K562 (cell line): ENCODE measurements at places on chromosomes 6 and 20. TPM values are rescaled to one million over a fixed set of nuclear protein-coding genes. Genes with fewer than 3 reads are reported as not detected.

DNA sequence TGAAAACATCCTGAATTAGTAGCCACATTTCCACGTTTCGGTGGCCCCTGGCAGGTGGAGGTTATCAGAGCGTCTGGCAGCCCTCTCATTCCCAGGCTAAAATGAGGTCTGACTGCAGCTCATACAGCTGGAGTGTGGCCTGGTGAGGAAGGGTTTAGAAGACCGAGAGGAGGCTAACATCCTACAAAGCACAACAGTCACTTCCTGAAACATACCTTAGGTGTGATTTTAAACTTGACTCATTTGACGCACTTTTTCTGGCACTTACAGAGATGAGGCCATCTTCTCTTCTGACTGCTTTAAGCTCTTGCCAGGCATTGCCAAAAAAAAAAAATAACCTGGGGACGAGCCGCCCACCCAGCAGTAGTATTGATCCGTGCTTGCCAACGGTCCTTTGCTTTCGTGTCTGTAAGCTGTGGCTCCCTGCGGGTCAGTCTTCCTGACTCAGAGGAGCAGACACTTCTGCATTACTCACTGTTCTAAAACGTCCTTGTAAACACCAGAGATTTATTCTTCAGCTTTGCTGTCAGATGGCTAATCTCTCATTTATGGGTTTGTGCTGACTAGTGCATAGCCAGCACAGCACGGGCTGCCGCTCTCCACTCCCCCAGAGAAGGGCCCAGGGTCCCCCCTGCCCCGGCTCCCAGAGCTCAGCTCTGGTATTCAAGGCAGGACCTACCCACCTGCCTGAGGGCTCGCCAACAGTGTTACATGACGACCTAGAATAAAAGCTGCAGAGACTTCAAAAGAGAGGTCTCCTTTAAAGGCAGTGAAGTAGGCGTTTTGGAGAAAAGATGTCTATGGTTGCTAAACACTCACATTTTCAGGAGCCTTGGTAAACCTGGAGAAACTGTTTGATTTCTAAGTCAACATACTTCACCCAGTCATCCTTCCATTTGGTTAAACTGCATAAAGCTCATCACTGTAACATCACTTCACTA is 78.5 kb upstream of the FRMD1 start:
- no peak for DNase-seq

GRCh38 chr6:89250239-89250638 is 33.1 kb upstream of the GABRR1 start:
- no peak for DNase-seq

DNA sequence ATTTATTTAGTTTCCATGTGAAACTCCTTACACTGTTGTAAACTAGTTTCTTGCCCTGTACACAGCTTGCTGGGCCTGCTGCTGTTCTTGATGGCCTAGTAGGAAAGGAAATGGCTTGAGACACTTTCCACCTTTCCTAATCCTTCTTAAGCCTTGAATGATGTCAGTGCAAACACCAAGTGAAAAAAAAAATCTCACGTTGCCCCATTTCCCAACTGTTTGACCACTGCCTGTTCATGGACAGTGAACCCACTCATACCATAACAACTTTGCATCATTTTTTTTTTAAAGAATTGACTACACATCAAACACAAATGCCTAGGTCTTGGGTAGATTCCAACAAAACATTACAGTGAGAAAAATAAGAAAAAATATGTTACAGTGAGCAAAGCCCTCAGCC is 653.6 kb upstream of the FLRT3 start:
- no peak for DNase-seq

DNA sequence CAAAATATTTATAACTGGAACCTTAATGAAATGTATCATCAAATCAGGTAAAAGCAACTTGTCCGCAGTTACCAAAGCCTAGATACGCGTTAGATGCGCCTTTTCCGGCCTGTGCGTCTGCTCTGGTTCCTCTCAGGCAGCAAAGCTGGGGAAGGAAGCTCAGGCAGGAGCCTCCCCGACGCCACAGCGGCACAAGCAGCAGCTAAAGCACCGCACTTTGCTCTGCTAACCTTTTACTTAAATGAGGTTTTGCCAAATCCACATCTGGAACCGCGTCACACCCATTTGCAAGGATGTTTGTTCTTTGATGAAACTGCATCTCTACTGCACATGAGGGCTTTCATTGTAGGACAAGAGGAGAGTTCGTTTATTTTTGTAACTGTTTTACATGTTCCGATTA is 36.8 kb downstream of the THBS2 start:
- DNase-seq: no peak

- DNase-seq: no peak
These were observed 181.0 kb upstream of the RSPO3 start for GRCh38 chr6:126937426-126937825.

DNA sequence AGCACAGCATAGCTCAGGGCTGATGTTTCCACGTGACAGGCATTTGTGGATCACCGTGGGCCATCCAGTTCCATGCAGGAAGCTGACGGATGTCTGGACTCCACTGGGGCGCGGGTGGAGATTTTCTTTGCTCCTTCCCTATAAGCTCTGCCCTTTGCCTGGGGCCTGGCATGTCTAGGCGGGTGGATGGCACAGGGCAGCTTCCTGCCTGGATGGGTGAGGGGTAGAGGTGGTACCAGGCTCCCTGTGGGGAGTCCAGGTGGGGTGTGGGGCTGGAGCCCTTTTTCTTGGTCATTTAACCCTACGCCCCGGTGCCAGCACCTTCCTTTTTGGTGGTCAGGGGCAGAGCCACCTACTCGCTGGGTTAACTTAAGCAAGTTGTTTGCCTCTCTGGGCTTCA is 10.4 kb downstream of the FAM110A start:
- no peak for DNase-seq

GRCh38 chr6:56280126-56280525 is 32.7 kb upstream of the COL21A1 start:
- DNase-seq: no peak

DNA sequence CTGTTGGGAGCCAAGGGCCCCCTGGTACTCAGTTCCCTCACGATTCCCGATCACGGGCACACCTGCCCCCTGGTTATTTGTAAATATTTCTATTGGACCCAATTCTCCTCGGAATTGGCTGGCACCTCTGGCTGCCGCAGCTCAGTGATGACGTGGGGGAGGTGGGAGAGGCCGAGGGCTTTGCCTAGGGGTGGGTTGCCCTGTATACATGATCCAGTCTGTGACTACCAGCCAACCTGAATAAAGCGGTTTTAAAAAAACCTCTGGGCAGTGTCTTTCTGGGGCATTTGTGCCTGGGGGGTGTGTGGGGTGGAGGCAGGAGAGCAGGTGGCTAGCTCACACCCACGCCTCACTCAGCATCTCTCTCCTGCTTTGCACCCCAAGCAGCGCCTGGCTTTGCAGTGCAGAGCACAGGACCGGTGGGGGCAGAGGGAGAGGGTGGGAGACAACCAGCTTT is 42.2 kb downstream of the VSTM2L start:
- no peak for DNase-seq

DNA sequence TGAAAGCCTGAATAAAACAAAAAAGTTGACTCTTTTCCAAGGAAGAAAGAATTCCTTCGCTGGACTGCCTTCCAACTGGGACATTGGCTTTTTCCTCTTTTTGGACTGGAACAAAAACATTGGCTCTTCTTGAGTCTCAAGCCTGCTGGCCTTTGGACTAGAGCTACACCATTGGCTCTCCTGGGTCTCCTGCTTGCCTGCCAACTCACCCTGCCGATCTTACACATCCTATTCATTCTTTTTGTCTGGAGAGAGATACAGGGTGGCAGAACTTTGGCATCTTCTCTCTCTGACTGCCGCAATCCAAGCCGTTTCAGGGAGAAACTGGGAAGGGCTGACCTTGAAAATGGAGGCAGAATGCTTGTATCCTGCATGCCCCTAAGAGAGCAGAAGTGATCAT is 20.2 kb downstream of the DDO start:
- no peak for DNase-seq

GRCh38 chr6:17116117-17116440 is 14.2 kb downstream of the STMND1 start:
- no peak for DNase-seq

DNA sequence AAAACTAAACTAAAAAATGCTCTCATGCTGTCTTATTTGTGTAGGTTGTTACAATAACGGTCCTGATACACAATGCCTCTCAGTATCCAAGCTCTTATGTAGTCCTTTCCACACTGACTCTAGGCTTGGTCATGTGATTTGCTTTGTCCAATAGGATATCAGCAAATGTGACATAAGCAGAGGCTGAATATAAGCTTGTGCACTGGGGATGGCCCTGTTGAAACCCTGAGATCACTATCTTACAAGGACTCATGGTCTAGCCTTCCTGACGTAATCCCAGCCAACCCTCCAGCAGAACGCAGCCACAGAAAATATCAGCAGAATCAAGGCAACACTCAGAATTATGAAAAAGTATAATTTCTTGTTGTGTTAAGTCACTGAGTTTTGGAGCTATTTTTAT is 145.1 kb upstream of the CCN2 start:
- DNase-seq: no peak

- DNase-seq: no peak
These were observed 29.3 kb upstream of the TXNDC5 start for GRCh38 chr6:7939864-7940228.

The CST2 gene
- total RNA-seq: not detected in 2 replicates

The SYNDIG1 gene
- total RNA-seq: not detected in 2 replicates

The CASS4 gene
- 27.8 and 36.8 TPM in 2 replicates for total RNA-seq

The CST5 gene
- not detected in 2 replicates for total RNA-seq

The ADIG gene
- total RNA-seq: not detected in 2 replicates

The ECT2L gene
- total RNA-seq: not detected in 2 replicates

The EPHA7 gene
- total RNA-seq: not detected in 2 replicates

The SGK1 gene
- 3.7 and 4.3 TPM in 2 replicates for total RNA-seq

The BPIFB4 gene
- total RNA-seq: not detected in 2 replicates
